ENCODE measurements at places on chromosomes 12 and 14.

DNA sequence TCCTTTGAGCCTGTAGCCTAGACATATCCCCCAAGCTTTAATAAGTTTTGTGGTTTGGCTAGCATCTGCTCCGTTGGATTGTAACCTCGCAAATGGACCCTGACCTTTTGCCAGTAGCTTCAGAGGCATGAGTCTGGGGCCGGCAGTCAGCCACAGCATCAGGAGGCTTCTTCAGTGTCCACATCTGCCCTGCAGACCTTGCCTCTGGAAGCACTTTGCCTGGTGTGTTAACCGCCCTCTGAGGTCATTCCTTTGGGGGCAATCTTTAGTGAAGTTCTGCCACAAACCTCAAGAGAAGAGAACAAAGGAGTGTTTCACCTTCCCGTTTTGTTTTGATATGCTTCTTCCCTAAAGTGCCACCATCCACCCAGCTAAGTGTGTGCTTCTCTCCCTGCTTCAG, 71.4 kb downstream of the GNS start:
- DNase-seq: no peak

DNA sequence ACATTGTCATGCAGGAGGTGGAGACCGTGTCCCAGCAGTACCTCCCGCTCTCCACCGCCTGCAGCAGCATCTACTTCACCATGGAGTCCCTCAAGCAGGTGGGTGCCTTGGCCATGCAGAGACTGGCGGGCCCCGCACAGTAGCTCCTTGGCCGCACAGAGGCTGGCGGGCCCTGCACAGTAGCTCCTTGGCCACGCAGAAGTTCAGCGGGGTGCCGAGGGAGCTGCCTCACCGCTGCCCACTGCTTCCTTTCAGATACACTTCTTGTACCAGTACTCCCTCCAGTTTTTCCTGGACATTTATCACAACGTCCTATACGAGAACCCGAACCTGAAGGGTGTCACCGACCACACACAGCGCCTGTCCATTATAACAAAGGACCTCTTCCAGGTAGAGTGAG, 47.7 kb downstream of the HSP90AA1 start:
- no peak for DNase-seq

- no peak for DNase-seq
Measured at GRCh38 chr12:998020-998874, 7.2 kb downstream of the ERC1 start.

- no peak for DNase-seq
Measured at GRCh38 chr12:91492648-91493047, 310.0 kb upstream of the DCN start.

DNA sequence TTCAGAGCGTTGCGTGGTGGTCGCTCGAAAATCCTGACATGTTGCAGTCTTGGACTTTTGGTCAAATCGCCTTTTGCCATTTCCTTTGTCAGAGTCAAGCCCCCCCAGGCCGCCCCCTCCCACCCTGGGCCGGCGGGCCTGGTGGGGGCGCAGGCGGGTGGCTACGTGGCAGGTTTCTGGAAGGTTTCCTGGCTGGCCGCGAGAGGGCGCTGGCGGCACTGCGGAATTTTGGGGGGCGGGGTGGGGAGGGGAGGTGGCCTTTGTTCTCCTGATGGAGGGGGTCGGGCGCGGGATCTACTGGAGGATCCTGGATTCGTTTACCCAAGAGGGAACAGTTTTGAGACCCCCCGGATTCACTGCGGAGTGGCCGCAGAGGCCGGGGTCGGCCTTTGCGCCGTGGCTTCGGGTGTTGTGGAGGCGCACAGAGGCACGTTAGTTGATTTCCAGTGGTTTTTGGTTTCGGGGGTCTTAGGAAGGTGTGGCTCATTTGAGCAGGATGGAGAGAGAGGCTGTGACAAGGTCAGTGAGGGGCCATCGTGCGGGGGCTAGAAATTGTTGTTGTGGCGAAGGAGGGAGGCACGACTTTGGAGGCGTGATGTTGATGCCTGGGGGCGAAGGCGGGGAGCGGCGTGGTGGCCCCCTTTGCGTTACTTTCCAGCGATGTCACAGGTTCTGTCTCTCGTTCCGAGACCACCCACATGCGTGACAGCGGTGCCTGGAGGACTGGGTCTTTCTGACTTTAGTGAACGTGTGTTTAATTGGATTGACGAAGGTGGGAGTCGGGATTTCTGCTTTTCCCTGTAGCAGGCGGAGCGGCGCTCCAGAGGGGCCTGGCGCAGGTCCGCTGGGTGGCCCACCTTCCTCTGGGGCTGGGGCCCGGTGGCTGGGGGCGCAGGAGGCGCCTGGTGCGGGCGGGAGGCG, 1.4 kb downstream of the MEG3 start:
- no peak for DNase-seq

Data from NCI-H187 (cell line).